Endothelial cell (in vitro differentiated cells): ENCODE measurements at places on chromosomes 12 and 14.

DNA sequence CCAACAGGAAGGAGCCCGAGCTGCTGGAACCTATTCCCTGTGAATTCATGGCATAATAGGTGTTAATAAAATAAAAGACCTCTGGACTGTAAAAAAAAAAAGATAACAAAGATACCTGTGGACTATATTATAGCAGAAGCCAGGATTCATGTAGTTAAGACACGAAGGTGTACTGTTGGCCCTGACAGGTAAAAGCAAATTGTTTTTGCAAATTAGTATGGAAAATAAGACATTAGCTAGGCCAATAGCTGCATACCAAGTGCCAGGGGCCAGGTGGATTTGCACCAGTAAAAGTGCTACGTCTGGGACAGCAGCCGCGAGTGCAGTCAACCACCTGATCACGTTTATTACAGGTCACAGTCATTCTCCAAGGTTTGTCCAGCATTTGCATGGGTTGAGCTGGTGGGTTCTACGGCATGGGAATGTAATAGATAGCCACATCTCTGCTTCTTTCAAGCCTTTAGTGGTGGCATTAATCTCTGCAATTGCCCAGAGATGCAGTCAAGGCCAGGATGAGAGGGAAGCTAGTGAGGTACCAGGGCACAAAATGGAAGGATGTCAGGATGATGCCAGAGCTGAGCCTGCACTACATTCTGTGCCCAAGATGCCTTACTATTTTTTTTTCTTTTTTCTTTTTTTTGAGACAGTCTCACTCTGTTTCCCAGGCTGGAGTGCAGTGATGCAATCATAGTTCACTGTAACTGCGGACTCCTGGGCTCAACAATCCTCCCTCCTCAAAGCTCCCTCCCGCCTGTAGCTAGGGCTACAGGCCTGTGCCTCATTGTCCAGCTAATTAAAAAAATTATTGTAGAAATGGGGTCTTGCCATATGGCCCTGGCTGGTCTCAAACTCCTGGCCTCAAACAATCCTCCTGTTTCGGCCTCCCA, 26.3 kb downstream of the TNFAIP2 start:
- DNase-seq: no peak

GRCh38 chr14:98932431-98933325, 339.3 kb downstream of the BCL11B start:
- no peak for DNase-seq

DNA sequence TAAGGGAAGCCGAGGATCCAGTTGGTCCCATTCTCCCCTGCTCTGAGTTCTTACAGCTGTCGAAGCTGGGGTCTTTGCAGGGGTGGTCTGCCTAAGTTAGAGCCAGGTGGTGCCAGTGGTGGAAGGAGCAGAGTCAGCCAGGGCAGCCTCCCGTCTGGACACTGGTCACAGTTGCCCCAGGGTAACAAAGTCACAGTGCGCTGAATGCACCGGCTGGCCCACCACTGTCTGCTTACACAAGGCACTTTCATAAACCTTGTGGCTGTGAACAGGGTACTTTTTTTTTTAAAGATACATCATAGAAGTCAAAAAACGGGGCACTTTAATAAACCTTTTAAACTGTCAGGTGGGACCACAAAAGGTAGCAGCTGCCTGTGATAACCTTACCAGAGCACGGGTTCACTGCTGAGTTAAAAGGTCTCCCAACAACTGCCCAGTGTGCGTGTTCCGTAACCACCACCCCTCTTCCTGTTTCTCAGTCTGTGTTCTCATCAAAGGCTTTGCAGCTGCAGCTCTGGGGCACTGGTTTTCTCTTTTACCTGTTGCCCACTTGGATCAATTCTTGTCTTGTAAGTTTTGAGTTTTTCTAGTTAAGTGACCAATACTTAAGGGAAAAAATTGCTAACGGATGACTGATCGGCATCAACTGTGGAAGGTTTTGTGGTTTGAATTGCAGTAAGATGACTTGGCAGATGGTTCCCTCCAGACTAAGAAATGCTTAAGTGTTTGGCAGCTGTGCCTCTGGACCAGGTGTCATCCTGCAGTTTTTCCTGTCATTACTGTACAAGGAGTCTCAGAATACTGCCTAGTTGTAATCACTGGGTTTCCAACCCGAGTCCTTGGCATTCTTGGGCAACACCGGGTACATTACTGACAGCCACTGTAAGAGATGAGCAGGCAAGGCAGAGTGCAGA, 55.9 kb downstream of the DYNC1H1 start:
- DNase-seq: no peak

DNA sequence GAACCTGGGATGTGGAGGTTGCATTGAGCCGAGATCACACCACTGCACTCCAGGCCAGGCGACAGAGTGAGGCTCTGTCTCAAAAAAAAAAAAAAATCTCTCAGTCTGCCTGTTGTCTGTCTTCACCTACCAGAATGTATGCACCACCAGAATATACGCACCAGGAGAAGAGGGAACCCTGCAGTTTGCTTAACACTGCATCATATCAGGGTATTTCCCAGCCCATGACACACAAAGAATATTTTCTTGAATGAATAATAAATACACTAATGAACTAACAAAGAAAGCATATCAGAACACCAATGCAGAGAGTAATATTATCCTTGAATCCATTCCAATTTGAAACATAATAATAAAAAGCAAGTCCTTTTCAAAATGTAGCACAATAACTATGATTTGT, 44.2 kb upstream of the FOXN3 start:
- no peak for DNase-seq

DNA sequence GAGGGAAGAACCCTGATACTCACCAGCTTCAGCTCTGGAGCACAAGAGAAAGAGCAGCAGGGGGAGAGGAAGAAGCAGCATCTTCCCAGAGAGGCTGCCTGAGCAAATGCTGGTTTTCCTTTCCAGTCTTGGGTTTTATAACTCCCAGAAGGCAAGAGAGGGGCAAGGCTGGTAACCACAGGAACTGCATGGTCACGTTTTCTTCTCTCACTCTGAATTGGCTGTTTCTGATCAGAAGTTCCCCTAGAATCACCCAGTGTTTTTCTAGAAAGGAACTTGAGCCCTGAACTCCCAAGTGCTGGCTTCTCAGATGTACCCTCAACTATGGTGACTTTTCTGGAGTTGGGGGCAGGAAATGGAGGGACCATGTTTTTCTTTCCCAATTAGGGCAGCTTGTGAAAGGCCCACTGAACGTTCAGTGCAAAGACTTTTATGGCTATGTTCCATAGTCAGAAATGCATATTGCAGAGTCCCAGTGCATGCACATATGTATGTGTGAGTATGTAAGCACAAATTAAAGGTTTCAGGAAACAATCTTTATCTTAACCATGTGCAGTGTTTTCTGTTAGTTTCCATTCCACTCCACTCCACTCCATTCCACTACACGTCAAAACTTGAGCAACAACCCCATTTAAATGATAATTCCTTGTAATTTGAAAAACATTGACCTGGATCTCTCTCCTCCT, at the start of gene CMA1:
TSS of gene CMA1 (minus strand) at position 111 of the 686 bp plus-strand sequence. CDS start at position 81, 30 bp downstream.
- no peak for DNase-seq

DNA sequence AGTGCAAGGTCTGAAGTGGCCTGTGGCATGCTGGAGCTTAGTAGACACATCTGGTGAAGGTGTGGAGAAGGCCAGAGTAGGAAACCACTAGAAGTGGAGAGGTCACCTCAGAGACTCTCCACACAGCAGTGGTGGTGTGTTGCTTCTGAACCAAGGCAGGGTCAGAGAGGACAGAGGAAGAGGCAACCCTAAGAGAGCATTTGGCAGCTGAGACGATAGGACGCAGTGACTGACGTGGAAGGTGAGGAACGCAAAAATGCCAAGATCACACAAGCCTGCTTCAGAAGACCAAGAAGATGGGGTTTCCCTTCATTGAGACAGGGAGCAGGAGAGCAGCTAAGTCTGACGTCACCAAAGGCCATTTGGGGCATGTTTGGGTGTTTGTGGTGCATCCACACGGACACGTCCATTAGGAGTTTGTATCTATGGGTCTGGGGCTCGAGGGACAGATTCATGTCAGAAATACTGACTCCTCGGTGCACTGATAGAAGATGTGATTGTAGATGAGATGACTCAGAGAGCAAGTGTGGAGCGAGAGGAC, 338.1 kb downstream of the CACNA1C start:
- DNase-seq: no peak

DNA sequence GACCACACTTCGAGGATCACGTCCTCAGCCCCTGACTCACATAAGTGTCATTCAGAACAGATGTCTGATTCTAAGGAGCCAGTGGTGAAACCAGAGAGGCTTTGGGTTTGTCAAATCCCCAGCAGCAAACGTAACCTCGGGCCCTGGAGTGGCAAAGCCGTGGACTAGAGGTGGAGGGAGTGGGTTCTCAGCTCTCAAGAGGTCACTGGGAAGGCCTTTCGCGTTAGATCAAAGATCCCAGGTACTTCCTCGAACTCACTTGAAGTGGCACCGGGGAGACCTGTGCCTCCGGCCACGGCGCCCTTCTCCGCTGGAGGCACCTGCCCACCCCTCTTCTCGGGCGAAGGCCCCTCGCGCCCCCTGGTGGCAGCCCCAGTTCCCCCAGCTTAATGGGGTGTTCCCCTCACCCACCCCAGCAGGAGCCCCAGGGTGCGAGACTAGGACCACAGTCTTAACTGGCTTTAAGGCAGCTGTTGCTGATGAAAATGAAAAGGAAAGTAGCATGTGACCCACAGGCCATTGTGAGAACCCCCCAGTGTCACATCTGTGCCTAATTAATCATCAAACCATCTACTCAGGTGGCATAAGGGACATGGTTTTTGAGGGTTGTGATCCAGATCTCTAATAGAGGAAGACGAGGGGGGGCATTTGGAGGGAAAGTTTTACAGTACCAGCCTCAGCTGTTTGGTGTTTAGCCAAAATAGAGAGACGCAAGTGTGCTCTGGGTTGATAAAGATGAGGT, 672 bp upstream of the ESR2 start:
- DNase-seq: peak; percentile 85

- no peak for DNase-seq
Observed at GRCh38 chr12:71130521-71131069, 27.2 kb downstream of the TSPAN8 start.

DNA sequence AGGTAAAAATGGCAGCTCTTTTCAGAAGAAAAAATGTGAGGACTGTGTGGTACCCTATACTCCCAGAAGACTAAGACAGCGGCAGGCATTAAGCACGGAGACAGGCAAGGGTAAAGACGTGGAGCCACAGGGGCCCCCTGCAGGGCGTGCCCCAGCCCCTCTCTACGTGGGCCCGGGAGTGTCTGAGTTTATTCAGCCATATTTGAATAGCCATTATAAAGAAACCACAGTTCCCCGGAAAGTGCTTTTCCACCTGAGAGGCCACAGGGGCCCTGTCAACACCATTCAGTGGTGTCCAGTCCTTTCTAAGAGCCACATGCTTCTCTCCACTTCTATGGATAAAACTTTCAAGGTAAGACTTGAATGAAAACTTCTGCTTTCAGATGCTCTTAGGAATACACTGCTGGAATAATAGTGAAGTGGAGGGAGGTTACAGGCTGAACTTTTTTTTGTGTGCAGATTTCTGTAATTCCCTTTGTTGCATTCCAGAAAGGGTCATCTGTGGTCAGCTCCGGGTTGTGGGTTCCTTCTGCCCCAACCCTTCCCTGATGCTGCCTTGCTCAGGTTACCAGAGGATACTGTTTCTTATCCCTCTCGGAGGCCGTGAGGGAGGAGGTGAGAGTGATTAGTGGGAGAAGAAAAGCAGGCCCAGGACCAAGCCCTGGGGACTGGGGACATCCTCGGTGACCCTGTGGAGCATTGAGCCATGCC, 58.4 kb downstream of the SLC25A47 start:
- DNase-seq: no peak

DNA sequence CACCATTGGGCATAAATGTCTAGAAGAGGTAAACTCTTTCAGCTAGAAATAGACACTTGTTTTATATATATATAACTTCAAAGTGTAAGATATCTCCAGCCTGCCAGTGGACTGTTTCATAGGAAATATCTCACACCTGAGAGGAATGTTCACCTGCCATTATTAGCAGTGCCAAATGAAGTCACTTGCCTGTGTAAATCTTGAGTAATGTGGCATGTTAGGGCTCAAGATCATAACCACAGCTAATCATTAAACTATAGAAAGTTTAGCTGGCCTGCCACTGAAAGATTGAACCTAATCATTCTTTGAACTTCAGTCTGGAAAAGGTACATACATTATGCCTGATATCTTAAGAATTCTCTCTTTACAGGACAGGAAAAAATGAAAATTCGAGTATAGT, 25.5 kb upstream of the KCNJ8 start:
- DNase-seq: no peak

DNA sequence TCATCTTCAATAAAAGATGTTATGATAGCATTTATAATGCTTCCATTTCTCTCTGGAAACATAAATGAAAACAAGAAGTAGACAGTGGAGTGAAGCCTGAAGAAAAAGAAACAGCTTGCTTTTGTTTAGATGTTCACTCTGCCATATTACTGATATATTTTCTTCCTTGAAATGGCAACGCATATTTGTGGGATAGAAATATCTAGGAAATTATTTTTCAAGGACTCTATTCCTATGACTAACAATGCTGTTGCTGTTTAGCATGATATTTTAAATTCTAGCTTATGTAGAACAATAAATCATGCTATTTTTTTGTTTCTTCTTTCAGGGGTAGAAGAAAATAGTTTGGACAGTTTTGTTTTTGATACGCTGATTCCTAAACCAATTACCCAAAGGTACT, 359.0 kb downstream of the NAV3 start:
- no peak for DNase-seq

GRCh38 chr14:106436310-106436905, 910.0 kb downstream of the TMEM121 start:
- no peak for DNase-seq

DNA sequence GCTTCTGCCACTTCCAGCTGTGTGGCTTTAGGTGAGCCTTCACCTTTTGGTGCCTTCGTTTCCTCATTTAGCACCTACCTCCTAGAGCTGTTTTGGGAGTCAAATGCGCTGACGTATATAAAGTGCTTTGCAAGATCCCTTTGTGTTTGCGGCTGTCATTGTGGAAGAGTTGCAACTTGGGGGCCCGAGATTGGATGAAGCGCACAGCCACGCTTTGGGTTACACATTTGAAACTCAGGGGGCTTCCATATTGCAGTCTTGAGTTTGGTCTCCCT, 636 bp upstream of the ARL6IP4 start:
- DNase-seq: no peak

DNA sequence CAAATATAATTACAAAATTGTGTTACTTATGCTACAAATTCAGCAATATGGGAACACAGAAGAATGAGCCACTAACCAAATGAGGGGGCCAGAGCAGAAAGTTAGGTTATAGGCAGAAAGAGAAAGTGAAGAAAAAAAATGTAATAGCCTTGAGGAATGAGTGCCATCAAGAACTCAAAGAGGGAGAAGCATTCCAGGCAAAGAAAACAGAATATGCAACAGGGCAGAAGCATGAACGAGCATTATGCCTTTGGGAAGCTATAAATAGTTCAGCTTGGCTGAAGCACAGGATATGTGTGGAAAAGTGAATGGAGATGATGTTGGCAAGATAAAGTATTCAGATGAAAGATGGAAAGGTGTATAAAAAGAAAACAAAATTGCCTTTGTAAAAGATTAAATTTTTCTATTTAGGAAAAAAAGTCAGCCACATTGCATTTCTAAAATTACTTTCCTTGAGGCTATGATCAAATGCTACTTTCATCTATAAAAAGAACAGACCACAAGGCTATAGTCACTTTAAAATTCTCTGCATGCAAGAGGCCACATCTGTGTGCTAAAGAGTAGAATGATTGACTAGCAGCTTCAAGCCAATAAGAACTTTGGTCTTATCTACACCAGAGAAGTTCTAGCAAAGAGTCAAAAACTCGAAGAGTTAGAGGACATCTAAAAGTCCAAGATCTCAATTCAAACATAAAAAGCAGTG, 193.6 kb upstream of the GARIN6 start:
- DNase-seq: no peak
